Stomach (tissue), 19 donors: ENCODE measurements at places on chromosomes 4 and X. TPM values are rescaled to one million over a fixed set of nuclear protein-coding genes. Genes with fewer than 3 reads are reported as not detected.

DNA sequence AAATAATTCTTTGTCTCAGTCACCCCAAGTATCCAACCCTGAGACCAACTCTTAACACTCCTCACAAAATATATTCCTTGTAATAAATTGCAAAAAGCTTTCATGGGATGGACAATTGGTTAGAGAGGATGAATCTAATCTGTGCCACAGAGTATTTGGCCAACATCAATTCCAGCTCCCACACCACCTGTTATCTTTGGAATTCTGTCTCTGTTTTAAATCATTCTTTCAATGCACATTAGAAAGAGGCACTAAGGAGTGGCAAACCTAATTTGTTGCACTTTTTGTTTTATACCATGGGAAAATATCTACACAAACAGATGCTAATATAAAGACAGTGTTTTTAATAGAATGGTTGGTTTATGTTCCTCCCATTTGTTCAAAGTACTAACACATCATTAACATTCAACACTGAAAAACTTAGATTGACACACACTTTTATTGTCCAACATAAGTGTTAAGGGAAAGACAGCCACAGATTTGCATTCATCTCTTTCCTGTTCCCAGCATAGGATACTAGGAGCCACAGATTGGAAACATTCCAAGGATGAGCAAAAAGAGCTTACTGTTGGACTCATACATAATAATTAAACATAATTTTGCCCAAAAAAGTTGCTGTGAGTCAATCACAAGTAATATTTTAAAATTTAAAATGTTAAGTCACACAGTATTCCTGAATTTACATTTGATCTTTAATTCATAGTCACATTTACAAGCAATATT lies 116.4 kb downstream of the PPA2 start:
- DNase-seq, result no peak

DNA sequence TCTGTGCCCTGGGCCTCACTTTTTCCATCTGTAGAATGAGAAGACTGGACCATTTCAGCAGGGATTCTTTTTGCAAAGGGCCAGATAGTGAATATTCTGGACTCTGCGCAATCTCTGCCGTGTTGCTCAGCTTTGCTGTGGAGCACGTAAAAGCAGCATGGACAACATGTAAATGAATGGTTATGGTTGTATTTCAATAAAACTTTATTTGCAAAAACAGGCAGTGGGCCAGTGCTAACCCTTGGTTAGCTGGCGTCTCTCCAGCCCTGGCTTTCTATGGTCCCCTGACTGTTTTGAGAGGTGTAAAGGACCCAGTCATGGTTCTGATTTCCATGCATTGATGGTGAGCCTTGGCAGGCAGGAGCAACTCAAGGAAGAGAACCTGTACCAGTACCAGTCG lies 18.7 kb downstream of the WFS1 start:
- DNase-seq, result no peak

DNA sequence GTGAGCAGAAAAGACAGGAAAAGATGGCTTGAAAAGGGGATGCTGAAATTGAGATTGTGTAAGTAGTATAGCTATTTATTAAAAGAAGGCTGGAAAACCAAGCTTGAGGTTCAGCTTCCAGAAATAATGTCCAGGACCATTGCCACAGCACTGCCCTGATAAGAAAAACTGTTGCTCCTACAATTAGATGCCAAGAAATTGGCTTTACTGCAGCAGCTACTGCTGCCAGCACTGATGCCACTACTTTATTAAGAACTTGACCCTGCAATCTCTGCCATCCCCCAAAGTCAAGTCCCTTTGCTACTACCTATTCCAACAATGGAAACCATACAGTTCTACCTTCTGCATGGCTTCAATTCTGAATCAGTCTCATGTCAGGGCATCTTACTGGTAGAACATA lies 130.0 kb upstream of the VAMP7 start:
- DNase-seq, result no peak

GRCh38 chrX:139299309-139299708 lies 231.2 kb upstream of the F9 start:
- no peak for DNase-seq

- DNase-seq, result peak; percentile 89
Measured at GRCh38 chrX:10620121-10620699, at the start of gene MID1. Gene MID1, minus strand, starts transcription at chrX:10620585. Its CDS starts 53,038 bp downstream, at chrX:10567547.

- DNase-seq, result peak; percentile 36
Measured at GRCh38 chr4:69718396-69719271, 41.8 kb downstream of the SULT1B1 start.

DNA sequence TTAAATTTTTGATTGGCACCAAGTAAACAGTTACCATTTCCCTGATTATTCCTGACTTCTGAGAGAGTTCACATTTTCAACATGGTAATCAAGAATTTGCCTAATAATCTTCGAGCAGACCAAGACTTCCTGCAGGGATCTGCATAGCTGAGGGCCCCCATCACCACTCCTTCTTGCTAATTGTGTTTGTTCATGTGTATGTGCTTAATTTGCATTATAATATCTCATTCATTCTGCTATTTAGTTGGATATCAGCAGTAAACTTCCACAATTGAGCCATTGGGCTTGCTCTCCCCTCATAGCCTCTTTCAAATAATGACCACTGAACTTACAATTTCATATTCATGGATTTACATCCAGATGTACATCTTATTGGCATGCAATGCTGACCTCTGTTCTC lies 292.5 kb downstream of the SPATA18 start:
- DNase-seq, result no peak

GRCh38 chr4:12636191-12636590 lies 847.9 kb downstream of the RAB28 start:
- DNase-seq, result no peak

- DNase-seq, result no peak
Measured at GRCh38 chr4:14892563-14892962, 109.7 kb upstream of the CPEB2 start.

DNA sequence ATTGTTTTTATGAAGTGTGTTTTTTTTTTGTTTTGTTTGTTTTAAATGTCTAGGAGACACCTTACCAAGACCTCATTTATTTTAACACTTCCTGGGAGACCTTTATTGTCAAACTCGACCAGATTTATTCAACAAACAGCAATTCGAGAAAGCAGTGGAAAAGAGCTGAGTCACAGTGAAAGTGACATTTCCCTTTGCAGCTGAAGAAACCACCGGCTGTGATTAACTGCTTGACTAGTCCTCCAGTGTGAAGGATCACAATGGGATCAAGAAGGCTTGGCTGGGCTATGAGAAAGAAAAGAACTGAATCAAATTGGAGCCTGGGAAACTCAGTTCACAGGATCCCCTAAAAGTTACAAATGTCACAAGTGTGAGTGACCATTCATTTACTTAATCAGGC lies 11.9 kb upstream of the ADH7 start:
- peak; percentile 52 for DNase-seq

PCDH10 gene
- total RNA-seq, result 9.4 TPM

HCCS gene
- total RNA-seq, result 3.5 TPM

DSPP gene
- not detected for total RNA-seq

SPIN2B gene
- total RNA-seq, result not detected
